ENCODE measurements at places on chromosomes 7 and 10. TPM values are rescaled to one million over a fixed set of nuclear protein-coding genes. Genes with fewer than 3 reads are reported as not detected.

GRCh38 chr10:47013507-47014154, 102.4 kb downstream of the PTPN20 start:
- DNase-seq, result no peak

GRCh38 chr7:159098811-159099655, 45.6 kb downstream of the VIPR2 start:
- no peak for DNase-seq

- no peak for DNase-seq
These were observed 33.9 kb downstream of the EBLN1 start for GRCh38 chr10:22183771-22184461.

DNA sequence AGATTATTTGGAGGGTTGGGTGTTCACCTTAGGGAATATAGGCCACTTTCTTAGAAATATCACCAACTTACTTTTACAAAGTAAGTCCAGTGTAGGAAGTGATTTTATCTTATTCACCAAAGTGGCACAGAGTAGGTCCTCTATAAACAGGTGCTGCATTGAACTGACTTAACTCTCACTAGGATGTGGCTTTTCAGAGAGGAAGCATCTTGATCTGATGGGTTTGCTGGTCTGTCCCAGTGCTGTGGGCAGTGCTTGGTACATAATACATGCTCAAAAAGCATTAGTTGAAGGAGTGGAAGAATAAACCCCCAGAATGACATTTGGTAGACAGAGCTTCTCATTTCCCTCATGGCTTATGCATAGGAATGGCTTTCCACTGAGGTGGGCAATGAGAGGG, 334.7 kb downstream of the LRMDA start:
- no peak for DNase-seq

GRCh38 chr10:7955446-7955845, 99.0 kb upstream of the GATA3 start:
- DNase-seq, result no peak

GRCh38 chr10:71604324-71605018, 115.1 kb downstream of the C10orf105 start:
- DNase-seq, result no peak

DNA sequence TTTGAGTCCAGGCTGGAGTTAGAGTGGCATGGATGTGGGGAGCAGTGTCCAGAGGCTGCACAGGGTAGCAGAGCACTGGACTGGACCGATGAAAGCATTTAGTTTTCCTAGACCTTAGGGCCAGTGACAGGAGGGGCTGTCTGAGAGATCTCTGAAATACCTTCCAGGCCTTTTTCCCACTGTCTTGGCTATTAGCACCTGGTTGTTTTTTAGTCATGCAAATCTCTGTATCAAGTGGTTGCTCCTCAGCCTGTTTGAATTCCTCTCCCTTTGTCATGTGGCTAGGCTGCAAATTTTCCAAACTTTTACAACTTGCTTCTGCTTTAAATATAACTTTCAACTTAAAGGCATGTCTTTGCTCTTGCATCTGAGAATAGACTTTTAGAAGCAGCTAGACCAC, 504.3 kb upstream of the VSTM2A start:
- DNase-seq, result no peak

The FKBP9 gene
- total RNA-seq, result 0.37 TPM

The PDE6C gene
- total RNA-seq, result not detected

The SPDYE9 gene
- total RNA-seq, result not detected

The SFTPA1 gene
- not detected for total RNA-seq

The CFAP69 gene
- 0.25 TPM for total RNA-seq

The MYOZ1 gene
- total RNA-seq, result not detected
